Stimulated activated CD8-positive, alpha-beta memory T cell treated with anti-CD3 and anti-CD28 coated beads, Interleukin-7, amount 100 ng/mL, for 1 hour (primary cell): ENCODE measurements at places on chromosomes 7 and 10.

DNA sequence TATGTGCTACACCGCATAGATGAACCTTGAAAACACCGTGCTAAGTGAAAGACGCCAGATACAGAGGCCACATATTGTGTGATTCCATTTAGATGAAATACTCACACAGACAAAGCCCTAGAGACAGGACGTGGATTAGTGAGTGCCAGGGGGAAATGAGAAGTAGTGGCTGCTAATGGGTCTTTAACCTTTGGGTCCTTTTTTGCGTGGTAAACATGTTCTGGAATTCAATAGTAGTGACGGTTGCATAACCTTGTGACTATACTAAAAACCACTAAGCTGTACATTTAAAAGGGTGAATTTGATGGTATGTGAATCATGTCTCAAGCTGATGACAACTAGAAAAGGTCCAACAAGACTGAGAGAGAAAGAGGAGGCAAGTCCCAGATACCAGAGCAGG is 15.6 kb downstream of the SMKR1 start:
- DNase-seq, result no peak

DNA sequence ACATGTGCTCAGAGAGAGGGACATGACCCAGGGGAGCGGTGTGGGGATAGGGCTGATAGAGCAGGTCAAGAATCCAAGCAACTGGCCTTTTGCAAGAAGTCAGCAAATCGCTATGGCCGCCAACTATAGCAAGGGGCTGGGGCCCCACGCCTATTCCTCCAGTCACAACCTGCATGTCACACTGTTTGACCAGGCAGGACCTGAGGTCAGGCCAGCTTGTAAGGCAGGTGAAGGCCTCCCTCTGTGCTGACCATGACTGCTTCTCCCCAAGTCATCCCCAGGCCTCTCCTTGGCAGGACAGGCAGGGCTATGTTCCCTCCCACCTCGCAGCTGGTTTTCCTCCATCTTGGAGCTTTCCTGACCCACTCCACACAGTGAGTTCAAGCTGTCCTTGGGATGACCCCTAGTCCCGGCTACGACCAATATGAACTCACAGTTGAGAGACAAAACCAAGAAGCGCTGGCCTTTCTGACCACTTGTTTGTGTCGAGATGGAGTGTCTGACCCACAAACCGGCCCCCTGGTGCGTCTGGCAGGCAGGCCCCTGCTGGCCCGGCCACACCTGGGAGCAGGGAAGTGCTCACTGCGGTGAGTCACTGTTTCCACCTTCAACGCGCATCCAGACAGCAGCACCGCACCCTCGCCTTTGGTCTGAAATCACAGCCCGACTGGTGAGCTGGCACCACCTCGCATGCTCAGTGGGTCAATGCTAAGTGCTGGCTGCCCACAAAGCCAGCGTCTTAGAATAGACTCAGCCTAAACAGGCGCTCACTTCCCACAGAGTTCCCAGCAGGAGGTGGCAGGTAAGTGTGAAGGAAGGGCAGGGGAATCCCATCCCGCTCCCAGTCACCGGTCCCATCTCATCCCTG is 81.4 kb downstream of the VWA2 start:
- DNase-seq, result no peak

- no peak for DNase-seq
Observed at GRCh38 chr7:15280078-15280733, 281.6 kb downstream of the AGMO start.

DNA sequence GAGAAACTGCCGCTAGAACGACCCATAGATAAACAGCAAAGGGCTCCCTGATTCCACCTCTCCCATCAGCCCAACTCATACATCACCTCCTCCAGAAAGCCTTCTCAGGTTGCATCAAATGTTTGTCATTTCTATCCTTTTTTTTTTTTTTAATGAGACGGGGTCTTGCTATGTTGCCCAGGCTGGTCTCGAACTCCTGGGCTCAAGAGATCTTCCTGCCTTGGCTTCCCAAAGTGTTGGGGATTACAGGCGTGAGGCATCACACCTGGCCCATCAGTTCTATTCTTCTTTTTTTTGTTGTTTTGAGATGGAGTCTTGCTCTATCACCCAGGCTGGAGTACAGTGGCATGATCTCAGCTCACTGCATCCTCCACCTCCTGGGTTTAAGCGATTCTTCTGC is 7.0 kb downstream of the SPACDR start:
- DNase-seq, result no peak

GRCh38 chr7:81186691-81187090 is 267.8 kb upstream of the SEMA3C start:
- DNase-seq, result no peak

- no peak for DNase-seq
Observed at GRCh38 chr7:11786186-11786585, 45.8 kb downstream of the THSD7A start.

- no peak for DNase-seq
Observed at GRCh38 chr7:92824901-92825480, 11.4 kb downstream of the CDK6 start.

GRCh38 chr7:75611557-75612178 is 119.5 kb downstream of the SPDYE5 start:
- DNase-seq, result no peak

GRCh38 chr10:60967260-60967659 is 23.3 kb upstream of the RHOBTB1 start:
- no peak for DNase-seq

DNA sequence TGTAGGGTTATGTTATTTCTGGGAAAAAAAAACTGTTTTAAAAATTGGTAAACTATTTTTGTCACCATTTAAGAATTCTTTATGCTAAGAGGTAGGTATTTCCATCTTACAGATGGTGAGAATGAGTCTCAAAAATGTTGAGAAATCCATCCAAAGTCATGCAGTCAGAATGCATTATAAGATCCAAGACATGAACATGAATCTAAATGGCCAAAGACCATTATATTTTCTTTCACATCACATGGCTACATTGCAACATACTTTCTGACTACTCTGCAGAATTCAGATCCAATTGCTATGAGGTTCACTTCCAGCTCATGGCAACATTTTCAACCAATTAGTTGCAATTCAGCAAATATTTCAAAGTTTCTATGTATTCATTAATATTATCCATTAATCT is 181.2 kb downstream of the TWIST1 start:
- DNase-seq, result no peak

- no peak for DNase-seq
Observed at GRCh38 chr7:44736896-44737295, 11.8 kb upstream of the ZMIZ2 start.

- no peak for DNase-seq
Observed at GRCh38 chr10:107423903-107424302, 259.4 kb upstream of the SORCS1 start.

DNA sequence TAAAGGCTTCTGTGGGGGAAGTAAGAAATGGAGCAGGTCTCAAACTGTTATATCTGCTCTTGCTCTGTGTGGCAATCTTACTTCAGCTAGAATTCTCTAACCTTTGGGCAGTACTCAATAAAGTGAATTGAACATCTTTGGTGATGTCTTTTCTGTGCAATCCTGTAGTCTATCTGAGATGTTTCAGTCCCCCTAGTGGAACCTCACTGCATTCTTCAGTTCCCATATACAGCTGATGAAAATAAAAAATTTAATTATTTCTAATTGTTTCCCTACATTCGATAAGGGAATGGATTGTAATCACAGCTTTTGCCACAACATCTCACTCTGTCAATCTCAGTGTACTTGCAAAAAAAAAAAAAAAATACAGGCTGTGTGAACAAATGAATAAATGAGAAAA is 522.6 kb downstream of the DNAJB9 start:
- no peak for DNase-seq

DNA sequence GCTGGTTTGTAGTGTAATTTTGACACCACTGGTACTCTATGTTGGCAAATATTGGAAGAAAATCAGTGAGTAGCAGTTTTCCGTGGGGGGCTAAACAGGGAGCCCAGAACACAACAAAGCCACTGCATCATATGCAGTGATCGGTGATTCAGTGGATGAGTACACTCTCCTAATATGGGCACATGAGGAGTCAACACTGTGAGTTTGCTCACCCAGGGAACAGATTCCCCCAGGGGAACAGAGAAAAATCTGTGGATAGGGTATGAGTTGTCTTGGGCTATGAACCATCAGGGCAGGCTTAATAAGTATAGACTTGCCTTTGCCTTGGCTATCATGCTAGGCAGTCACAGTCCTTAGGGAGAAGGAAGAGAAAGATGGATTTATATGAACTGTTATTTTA is 227.7 kb upstream of the SEMA3E start:
- DNase-seq, result no peak

DNA sequence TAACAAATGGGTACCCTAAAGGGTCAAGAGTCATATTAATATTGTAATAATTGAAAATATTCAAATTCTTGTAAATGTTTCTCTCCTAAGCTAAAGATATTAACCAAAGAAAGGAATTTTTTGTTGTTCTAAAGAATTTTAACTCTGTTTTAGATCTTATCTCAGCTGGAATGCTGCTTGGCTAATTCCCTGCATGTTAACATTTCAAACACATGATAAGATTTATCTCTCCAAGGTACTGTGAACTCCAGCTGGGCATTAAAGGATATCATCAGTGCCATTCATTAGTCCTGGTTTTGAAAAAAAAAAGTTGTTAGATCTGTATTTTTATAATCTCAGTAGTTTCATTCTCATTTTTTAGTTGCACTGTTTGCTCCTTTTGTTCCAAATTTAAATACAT is 76.9 kb downstream of the MAPK8 start:
- no peak for DNase-seq

- no peak for DNase-seq
Observed at GRCh38 chr7:1813394-1814088, 143.5 kb downstream of the ELFN1 start.

- no peak for DNase-seq
Observed at GRCh38 chr7:129146237-129146979, 1.9 kb downstream of the TSPAN33 start.

- DNase-seq, result no peak
Observed at GRCh38 chr7:12258074-12258473, 47.0 kb downstream of the TMEM106B start.

GRCh38 chr10:77989081-77989724 is 40.1 kb downstream of the POLR3A start:
- no peak for DNase-seq

DNA sequence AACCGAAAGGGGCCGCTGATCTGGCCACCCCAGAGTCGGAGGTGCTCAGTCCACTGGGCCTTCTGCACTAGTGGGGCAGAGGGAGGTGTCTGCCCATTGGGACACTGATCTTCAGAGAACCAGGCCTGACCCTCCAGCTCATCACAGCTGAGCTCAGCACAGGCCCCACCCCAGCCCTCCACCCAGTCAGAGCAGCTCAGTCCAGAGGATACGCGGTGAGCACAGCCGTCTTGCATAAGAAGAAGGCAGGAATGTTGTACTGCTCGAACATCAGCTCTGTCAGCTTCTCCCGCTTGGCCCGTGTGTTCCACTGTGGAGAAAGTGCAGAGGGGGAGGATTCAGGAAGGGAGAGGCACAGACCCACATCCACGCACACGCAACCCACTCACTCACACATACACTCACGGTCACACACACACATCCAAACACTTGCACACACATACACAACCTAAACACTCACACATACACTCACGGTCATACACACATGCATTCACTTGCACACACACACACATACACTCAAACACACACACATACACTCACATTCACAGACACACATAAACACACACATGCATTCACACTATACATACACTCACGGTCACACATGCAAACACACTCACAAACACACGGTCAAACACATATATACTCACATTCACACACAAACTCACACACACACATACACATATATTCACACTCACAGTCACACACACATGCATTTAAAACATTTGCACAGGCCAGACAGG is 6.3 kb downstream of the ACTL6B start:
- no peak for DNase-seq

- no peak for DNase-seq
Observed at GRCh38 chr10:35501923-35502322, 103.2 kb upstream of the GJD4 start.

DNA sequence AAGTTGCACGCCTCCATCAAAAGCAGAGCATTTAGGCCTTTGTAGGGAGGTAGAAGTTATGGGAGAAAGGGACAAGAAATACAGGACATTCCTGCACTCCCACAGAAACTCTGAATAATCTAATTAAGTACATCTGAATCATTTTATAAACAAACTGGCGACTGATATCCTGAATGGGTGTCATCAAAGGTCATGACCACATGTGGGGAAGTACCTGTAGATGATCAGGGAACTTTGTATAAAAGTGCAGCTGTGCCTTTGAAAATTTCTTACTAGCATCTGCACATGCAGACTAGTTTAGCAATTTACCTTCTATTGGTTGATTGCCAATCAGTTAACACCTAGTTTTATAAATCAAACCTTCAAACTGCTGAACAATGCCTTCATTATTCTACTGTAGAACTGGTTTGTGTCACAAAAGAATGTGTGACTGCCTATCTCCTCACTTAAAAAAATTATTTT is 17.1 kb downstream of the STEAP4 start:
- DNase-seq, result no peak

DNA sequence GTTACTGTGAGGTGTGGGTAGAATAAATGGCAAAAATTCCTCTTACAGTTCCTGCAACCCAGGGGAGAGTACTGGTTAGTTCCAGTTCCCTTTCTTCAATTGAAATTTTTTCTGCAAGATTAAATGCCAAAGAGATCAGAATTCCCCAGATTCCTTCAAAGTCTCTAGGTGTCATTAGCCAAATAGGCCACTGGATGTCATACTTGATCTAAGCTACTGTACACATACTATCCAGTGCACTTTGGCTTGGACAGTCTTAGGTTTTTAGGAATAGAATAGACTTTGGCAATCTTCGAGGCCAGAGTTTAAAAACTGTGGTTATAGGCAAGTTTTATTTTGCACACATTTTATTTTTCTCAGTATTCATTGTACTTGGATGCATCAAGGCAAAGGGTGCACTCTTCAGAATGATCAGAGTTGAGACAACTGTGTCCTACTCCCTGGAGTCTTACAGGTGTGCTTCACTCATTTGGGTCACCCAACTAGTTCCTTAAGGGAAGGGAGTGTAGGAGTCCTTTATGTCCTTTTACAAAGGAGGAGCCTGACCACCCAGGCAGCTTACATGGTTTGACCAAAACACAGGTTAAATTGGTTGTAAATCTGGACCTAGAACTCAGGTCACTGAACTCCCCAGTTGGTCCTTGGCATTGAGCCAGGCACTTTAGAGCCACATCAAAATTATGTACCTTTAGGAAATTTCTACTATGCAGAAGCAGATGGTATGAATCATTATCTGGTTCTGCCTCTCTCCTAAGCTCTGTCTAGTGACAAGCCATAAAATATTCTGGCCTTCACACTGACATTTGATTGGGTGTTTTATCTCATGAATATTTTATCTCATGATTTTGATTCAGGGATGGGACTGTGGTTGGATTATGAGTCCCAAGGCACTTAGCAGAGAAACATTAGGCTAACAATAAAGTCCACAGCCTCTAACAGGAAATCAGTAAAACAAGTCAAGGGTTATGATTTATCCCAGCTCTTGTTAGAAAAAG is 49.5 kb downstream of the ASAH2B start:
- no peak for DNase-seq
